Stimulated activated CD8-positive, alpha-beta memory T cell treated with anti-CD3 and anti-CD28 coated beads, Interleukin-12 subunit alpha, Interleukin-12 subunit beta, amount 100 ng/mL, for 1 hour (primary cell): ENCODE measurements at places on chromosomes 3 and 15.

DNA sequence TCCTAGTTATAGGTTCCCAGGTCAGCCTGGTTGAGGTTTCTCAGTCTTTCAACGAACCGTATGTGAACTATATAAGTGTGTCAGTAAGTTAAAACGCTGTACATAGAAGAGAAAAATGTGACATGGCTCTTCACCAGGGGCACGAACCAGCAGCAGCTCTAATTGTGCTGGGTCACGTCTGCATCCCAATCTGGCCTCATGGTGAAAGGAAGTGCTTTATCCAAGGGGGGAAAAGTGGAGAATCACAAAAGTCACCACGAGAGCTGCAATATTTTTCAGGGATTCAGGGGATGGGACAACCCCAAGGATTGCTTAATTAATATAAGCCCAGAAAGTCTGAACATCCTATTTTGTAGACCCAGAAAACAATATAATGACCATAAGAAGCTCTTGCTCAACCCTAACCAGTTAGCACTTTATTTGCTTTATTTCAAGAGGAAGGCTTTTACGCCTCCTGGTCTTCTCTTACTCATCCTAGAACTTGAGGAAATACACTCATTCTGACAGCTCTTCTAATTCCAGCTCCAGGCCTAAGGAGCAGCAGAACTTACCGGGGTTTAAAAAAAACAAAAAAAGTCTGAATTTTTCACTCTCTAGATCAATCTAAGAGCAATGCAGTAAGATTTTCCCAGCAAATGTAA is 16.5 kb downstream of the ANXA2 start:
- DNase-seq = no peak

DNA sequence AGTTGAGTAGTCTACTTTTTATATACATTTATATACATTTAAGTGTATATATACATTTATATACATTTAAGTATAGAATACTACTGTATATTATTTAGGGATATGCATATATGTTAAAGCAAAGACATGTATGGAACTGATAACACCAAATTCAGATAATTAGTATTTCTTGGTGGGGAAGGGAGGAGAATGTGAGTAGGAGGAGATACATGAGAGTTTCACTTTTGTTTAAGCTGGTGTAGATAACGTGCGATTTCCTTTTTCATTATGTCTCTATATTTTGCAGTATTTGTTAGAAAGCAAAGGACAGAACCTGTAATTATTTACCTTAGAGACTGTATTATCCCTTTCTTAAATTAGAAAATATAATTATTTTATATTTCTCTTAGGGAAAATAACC is 16.6 kb upstream of the NIT2 start:
- no peak for DNase-seq

DNA sequence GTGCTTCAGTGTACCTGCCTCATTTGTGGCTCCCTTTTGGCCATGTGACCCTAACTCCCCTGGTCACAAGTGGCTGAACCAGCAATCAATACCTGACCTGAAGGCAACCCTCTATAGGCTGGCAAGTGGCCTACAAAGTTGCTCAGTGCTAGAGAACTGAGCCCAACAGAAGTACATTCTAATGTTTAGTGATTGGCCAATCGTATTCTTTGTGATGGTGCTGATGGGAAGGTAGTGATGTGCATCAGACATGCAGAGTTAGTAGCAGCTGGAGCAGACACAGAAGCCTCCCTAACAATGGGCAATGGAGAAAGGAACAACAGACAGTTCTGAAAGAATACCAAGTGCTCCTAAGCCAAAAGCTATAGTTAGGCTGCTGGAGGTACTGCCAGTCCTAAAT is 10.4 kb upstream of the ATOSA start:
- no peak for DNase-seq

DNA sequence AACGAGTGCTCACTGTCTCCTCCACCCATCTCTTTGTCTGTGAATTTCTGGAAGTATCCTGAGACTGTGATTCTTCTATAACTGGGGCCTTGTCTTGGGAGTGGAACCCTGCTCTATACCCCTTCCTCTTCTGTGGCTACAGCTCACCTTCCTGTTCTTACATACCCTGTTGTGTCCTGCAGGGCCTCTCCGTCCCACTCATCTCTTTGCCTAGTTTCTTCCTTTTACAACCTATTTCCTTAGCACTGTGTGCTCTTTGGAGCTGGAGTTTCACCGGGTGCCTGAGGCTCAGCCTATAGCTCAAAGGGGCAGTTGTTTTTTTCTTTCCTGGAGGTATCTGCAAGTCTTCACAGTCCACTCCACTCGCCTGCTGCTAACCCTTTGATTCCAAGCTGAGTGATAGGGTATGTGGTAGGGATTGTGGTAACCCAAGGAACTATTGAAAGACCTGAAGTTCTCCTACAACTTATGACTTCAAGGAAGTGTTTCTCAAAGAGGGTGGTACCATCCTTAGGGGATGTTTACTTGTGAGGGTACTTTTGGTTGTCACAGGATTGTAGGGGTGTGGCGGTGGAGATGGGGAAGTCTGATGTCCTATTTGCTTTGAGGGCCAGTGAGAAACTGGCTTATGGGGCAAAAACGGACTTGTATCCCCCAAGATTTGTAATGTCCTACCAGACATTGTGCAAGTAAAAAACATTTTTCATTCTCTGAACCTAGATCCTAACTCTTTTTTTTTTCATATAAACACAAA is 66.6 kb upstream of the ARL8B start:
- DNase-seq = no peak

GRCh38 chr3:147410526-147411237 is 1.5 kb downstream of the ZIC1 start:
- no peak for DNase-seq

GRCh38 chr15:70669006-70669602 is 94.3 kb downstream of the UACA start:
- no peak for DNase-seq

DNA sequence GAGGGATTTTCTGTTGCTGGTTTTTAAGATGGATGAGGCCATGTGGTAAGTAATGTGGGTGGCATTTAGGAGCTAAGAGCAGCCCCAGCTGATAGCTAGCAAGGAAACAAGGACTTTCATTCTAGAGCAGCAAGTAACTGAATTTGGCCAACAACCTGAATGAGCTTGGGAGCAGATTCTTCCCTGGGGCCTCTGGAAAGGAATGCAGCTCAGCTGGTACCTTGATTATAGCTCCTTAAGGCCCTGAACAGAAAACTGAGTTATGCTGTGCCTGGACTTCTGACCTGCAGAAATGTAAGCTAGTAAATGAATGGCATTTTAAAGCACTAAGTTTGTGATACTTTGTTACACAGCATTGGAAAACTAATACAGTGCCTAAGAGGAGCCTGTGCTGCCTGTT is 565.5 kb downstream of the PDCD6IP start:
- DNase-seq = no peak

DNA sequence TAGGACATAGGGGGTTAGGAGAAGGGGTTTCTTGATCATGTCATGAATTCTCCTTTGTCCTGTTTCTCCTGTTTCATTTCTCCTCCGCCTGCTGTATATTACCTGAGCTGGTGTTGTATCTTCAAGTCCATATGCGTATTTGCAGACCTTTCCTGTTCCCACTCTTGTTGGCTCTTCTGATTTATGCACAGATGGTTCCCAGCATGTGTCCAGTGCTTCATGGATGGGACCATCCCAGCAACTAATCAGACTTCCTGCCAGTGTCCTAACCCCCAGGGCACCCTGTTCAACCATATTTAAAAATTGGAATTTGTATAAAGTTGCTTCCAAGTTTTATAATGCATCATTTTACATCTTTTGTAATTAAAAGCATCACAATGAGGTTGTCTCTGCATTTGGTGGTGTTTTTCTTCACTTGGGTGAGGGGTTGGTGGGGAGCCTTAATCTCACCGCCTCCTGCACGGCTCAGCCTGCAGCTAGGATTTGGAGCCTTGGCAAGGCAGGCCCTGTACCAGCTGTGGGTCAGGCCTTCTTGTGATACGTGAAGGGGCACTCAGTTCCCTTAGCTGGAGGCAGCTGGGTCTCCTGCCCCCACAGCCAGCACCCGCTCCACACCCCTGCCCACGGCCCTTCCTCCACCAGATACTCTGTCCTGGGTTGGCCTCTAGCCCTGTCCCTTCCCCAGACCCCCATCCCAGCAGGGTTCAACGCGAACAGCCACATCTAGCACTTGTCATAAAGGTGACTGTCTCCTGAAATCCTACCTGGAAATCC is 72.0 kb upstream of the BLM start:
- no peak for DNase-seq

- no peak for DNase-seq
Observed at GRCh38 chr15:79994615-79995014, 23.6 kb upstream of the BCL2A1 start.

- DNase-seq = no peak
Observed at GRCh38 chr3:28343144-28343543, 5.4 kb upstream of the ZCWPW2 start.

DNA sequence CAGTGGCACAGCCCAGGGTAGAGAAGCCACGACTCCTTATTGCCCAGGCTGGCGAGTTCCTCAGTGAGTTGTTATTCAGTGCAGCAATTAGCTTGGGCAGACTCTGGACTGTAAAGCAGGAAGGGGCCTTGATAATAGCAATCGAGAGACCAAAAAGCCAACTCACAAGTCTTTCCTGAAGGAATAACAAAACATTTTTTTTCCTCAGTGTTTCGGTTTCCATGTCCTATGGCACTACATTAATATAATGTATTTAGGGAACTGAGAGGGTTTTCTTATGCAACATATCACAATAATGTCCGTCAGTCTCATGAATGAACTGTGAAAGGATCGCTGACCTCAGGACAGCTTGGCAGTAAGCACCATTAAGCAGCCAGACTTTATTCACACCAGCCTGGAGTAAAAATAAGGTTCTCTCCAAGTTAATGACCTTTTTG is 248.9 kb upstream of the TBL1XR1 start:
- no peak for DNase-seq

GRCh38 chr3:189714991-189715961 is 84.1 kb downstream of the TP63 start:
- DNase-seq = no peak

DNA sequence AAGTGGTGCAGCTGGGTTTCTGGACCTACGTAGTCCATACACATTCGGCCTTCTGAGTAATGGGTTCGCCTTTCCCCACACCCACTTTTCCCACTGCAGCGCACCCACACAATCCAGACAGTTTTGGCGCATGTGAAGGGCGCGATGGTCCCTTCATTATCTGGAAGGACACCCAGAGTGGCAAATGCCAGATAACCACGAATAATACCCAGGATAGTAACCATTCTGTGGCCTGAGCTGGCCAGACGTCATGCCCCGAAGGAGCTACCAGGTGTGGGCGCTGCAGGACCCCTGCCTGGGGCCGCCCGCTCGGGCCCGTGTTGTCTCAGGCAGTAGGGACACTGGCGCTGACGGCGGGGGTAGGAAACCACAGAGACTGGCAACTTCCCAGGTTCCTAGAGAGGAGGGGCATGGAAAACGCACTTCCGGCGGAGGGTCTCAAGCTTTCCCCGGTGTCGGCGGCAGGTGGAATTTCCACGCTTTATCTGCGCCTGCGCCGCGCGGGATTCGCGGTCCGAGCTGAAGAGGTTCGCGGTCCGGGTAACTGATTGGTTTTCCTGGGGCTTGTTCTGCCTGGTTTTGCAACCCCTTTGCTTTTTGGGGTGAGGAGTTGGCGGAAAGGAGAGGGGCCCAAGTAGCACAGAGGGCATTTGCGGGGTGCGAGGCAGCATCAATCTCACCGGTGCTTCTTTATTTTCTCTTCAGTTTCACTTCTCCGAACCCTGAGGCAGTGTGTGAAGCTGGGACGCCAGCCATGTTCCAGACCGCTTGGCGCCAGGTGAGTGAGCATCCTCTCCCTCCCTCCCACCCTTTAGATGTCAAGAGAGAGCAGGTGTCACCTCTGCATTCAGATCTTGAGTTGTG is at the start of gene ZNF620:
Gene ZNF620, plus strand, starts transcription at position 441 of the 864 bp plus-strand sequence. Its CDS starts 314 bp downstream, at position 755.
- peak; percentile 40 for DNase-seq

GRCh38 chr3:41974223-41974622 is 12.3 kb upstream of the ULK4 start:
- DNase-seq = no peak

DNA sequence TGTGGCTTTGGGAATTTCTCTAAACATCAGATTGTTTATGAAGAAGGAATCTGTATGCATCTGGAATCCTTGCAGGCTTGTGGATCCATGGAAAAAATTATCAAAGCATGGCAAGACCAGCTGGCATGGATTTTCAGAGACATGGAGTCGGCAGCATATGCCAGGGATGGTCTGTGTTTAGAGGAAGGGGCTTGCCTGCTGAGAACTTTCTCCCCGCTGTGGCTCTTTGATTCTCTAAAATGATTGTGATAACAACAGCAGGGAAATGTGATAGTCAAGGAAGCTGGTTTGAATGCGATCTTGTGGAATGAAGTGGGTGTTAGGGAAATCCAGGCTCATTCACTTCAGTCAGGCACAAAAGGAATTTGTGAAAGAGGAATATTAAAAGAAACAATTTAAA is 245.7 kb upstream of the THRB start:
- no peak for DNase-seq

GRCh38 chr3:53056442-53056841 is 10.6 kb upstream of the SFMBT1 start:
- DNase-seq = no peak
